ENCODE measurements at places on chromosomes 16 and 17. TPM values are rescaled to one million over a fixed set of nuclear protein-coding genes. Genes with fewer than 3 reads are reported as not detected.

GRCh38 chr17:65751263-65751662 is 189.8 kb upstream of the AXIN2 start:
- no peak for DNase-seq

The GPR139 gene
- polyA plus RNA-seq, result not detected

The CDH15 gene
- polyA plus RNA-seq, result 0.11 TPM

The CASKIN2 gene
- 1.9 TPM for polyA plus RNA-seq

DNA sequence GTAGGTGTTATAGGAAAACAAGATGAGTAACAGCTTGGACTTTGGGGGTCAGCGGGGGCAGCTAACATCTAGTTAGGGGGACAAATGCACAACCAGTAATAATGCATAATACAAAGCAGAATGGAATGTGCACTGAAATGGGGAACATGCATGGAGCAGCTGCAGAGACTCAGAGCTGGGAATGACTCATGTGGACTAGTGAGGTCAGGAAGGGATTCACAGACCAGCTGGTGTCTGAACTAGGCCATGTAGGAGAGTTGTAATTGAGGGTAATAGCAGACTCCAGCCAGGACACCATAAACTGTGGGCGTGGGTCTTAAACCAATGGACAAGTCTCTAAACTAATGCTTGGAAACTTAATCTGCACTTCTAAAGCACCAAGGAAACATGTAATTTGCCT is 176.8 kb upstream of the ASIC2 start:
- peak; percentile 52 for DNase-seq

DNA sequence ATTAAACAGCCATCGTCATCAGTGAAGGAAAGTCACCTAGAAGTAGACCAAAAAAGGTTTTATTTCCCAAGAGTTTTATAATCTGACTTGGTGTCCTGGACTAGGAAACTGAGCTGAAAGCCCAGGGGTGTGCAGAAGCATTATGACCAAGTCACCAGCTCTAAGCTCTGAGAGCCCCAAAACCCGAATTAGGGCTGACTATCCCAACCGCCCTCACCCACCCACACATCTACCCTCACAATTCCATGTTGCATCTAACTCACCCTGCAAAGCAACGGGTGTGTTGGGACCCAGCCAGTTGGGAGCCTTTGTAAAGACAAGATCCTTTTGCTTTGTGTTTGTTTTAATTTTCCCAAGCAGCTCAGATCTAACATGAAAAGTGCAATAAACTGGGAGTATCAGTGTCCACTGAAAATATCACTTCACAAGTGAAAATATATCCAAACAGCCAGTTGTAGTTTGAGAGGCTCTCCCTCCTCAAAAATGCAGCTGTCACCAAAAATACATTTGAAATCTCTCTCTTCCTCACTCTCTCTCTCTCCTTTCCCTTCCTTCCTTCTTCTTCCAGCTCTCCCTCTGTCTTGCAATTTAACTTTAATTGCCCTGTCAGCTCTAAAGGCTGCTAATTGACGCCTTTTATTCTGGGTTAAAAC is 16.2 kb upstream of the NOG start:
- no peak for DNase-seq

GRCh38 chr16:51636920-51637769 is 486.1 kb upstream of the SALL1 start:
- no peak for DNase-seq

GRCh38 chr17:1590029-1590746 is 27.6 kb upstream of the PITPNA start:
- DNase-seq, result peak; percentile 53

DNA sequence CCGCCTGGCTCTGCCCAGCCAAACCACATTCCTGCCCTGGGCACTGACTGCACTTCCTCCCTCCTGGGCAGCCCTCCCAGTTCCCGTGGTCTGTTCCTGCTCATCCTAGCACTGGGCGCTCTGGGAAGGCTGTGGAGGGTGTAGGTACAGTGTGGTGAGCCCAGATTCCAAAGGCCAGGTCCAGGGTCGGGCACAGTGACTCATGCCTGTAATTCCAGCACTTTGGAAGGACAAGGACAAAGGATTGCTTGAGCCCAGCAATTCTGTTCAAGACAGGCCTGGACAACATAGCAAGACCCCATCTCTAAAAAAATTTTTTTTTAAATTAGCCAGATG is 30.6 kb downstream of the C16orf74 start:
- DNase-seq, result no peak

The CCL13 gene
- not detected for polyA plus RNA-seq

DNA sequence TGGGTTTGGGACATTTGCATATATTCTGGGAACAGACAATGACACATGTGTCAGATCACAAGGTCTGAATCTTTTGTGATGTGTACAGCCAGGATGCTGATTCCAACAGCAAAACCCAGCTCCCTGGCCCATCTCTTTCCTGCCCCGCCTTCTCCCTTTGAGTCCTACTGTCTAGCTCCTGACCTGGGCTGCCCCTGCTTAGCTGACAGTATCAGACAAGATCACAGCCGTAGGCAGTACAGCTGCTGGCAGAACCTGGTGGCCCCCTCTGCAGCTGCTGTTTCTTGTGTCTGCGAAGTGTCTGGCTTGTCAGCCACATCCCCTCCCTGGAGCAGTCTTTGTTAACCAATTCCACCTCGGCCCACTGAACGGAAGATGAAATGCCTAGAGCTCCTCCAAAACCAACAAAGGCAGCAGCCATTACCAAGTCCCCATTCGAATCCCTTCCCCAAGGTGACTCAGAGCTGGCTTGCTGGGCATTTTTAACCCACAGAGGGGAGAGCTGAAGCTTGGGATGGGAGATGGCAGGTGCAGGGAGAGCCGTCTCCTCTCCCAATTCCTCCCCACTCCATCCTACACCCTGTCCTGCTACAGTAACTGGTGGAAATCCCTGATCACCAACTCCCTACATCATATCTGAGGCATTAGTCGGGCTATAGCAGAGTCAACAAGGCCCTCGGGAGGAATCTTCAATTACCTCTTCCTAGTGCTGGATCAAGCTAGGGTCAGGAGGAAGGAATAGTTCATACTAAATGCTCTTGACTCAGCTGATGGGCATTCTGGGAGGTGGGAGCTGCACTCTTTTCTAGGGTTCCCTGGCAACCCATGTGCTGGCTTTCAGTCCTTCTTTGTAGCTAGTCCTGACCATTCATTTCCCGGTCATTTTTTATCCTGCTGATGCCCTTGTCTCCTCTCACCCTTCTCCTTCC is 5.8 kb downstream of the PIPOX start:
- DNase-seq, result no peak

- DNase-seq, result no peak
Observed at GRCh38 chr16:47722046-47722445, 260.9 kb downstream of the PHKB start.

The LRRC75A gene
- 1.2 TPM for polyA plus RNA-seq

The BIRC5 gene
- 15.3 TPM for polyA plus RNA-seq

DNA sequence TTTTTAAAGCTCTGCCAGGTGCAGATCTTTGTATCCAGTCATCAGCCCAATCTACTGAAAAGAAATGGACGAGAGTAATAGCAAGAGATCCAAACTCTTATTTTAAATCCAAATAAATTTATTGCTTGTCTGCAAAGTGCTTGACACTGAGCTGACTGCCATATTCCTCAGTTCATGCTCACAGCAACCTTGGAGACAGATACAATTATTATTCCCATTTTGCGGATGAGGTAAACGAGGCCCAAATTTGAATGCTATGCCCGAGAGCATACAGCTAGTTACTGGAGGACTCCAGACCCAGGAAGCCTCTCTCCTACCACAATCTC is 620 bp downstream of the NOB1 start:
- DNase-seq, result no peak

- DNase-seq, result no peak
Observed at GRCh38 chr17:8155996-8156245, 3.7 kb upstream of the PER1 start.

GRCh38 chr16:81481207-81481821 is 36.7 kb downstream of the CMIP start:
- no peak for DNase-seq

DNA sequence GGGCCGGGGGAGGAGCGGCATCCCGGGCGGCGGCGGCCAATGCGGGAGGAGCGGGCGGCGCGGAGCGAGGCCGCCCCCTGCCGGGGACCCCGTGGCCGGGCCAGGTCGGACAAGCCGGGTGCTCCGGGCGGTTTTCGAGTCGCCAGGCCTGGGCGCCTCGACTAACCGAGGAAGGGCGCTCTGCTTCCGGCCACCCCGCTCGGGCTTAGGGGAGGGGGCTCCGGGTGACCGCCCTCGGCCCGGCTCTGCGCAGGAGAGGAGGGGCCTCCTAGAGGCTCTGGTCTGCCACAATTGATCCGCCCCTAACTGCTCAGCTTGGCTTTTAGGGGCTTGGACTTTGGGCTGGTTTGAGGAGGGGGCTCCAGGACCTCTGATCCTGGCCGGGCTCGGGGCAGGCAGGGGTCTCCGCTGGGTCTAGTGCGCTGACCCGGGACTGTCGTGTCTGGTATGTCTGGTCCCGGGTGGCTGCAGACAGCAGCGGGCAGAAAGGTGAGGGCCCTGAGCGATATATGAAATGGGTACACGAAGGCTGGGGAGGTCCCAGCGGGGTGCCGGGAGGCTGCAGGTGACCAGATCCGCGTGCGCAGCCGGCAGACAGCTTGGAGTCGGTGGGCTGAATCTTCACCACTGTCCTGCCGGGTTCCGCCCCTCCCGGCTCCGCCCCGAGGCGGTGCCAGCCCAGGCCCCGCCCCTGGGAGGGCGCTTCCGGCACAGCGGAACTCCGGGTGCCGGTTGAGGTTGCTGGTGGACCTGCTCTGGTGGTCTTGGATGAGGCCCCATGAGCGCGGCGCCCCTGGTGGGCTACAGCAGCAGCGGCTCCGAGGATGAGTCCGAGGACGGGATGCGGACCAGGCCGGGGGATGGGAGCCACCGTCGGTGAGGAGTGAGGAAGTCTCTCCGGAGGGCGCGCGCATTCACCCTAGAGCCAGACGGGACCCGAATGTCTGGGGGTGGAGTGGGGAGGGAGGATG is at the start of gene USB1:
Gene USB1 (plus strand): TSS at position 702 of the 971 bp plus-strand sequence. CDS start 77 bp downstream, at position 779.
- peak; percentile 39 for DNase-seq

The C16orf86 gene
- polyA plus RNA-seq, result 0.55 TPM

DNA sequence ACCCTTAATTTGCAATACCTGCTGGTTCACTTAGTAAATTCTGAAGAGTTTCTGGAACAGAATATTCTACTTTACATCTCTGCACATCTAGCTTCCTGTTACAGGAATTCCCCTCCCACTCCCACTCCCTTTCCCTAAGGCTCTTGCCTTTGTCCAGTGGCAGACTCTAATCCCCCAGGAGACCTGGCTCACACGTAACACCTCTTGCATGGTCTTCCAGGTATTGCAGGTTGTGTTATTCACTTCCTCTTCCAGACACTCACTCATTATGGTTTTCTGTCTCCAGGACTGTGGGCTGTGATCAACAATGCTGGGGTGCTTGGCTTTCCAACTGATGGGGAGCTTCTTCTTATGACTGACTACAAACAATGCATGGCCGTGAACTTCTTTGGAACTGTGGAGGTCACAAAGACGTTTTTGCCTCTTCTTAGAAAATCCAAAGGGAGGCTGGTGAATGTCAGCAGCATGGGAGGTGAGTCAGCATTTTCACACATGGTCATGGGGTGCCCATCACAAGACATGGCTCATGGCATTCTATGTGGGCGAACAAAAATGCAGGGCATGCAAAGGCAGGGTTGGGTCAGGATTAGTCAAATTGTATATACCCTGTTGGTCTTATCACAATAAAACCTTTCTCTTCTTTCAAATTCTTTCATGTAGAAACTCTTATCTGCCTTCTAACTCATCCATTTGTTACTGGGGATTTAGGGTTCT is 35.8 kb downstream of the HSD17B2 start:
- peak; percentile 26 for DNase-seq

The AGRP gene
- polyA plus RNA-seq, result not detected

GRCh38 chr17:77877036-77877435 is 81.5 kb upstream of the TNRC6C start:
- DNase-seq, result no peak

GRCh38 chr17:45138911-45139532 is 3.5 kb downstream of the ACBD4 start:
- no peak for DNase-seq

DNA sequence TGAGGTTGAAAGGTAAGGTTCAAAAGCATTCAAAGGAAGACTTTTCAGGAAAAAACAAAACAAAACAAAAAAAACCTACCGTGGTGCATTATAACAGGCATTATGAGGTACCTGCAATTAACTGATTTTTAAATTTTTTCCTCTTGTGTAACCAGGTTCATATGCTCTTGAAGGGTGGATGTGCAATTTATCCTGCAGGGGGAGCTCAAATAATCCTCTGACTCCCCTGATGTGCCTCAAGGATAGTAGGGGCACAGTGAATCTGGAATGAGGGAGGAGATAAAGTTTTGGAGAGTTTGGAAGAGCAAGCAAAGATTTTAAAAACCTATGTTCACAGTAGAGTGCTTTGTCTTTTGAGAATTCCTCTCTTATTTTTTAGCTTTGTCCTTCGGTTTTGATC is 1349.4 kb downstream of the CDH8 start:
- DNase-seq, result no peak

- DNase-seq, result no peak
Observed at GRCh38 chr16:84063980-84064379, 21.4 kb upstream of the SLC38A8 start.

DNA sequence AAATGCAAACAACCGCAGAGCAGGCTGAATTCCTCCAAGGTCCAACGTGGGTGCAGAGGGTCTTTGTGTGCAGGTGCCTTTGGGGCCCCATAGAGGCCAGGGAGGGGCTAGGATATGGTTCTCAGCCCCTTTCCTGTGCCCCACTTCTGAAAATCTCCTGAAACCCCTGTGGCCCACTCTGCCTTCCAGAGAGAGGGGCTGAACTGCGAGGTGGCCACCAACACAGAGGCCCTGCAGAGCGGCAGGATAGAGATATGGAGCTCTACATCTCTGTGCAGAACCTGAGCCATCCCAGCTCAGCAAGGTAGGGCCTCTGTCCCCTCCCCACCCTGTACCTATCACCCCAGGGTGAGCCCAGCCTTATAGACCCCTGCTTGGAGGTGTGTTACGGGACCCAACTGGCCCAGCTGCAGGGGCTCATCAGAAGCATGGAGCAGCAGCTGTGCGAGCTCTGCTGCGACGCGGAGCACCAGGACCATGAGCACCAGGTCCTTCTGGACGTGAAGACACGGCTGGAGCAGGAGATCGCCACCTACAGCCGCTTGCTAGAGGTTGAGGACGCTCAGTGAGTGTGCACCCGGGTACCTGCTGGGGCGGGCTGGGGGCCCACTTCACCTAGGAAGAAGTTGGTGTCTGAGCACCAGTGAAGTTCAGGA is 5.5 kb downstream of the USP6 start:
- DNase-seq, result no peak

- DNase-seq, result no peak
Observed at GRCh38 chr16:52408191-52408845, 138.6 kb downstream of the TOX3 start.

DNA sequence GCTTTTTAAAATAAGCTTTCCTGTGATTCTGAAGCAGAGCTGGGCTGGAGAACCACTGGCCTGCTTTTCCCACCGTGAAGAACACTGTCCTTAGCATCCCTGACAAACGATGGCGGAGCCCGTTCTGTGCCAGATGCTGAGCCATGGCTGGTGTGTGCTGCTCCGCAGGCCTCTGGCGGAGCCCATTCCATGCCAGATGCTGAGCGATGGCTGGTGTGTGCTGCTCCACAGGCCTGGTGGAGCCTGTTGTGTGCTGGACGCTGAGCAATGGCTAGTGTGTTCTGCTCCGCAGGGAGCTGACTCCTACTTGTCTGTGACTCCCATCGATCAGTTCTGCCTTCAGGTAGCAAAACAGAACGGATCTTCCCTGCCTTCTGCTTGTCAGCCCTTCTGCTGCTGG is 4.3 kb downstream of the ENDOV start:
- no peak for DNase-seq
